ENCODE measurements at places on chromosomes 2 and 18. TPM values are rescaled to one million over a fixed set of nuclear protein-coding genes. Genes with fewer than 3 reads are reported as not detected.

SOCS6 gene
- 1.4 TPM for total RNA-seq

RAB6D gene
- not detected for total RNA-seq

GRHL1 gene
- total RNA-seq: 0.88 TPM

EML6 gene
- total RNA-seq: 0.30 TPM

DIPK1C gene
- total RNA-seq: not detected

CERKL gene
- not detected for total RNA-seq

CAPN14 gene
- total RNA-seq: 1.0 TPM

MC2R gene
- not detected for total RNA-seq

TTLL4 gene
- 28.2 TPM for total RNA-seq

KCNJ3 gene
- not detected for total RNA-seq

SERPINB13 gene
- total RNA-seq: not detected

GPR35 gene
- total RNA-seq: 7.9 TPM

MBOAT2 gene
- total RNA-seq: 6.6 TPM

CYRIA gene
- total RNA-seq: 3.1 TPM

LONRF2 gene
- not detected for total RNA-seq
